CD4-positive, alpha-beta T cell treated with Interleukin-21 for 1 hour (primary cell): ENCODE measurements at places on chromosomes 16 and 17.

- DNase-seq, result no peak
Measured at GRCh38 chr16:50464325-50465290, 83.6 kb upstream of the NKD1 start.

GRCh38 chr16:67164599-67165061 lies at the start of gene HSF4:
TSS of gene HSF4 (plus strand) at chr16:67164745. CDS start at chr16:67164812, 67 bp downstream.
- no peak for DNase-seq

- peak; percentile 83 for DNase-seq
Measured at GRCh38 chr17:27473748-27474609, 17.7 kb downstream of the KSR1 start.

- DNase-seq, result peak; percentile 66
Measured at GRCh38 chr17:42456223-42457106, 2.2 kb upstream of the ATP6V0A1 start.

- DNase-seq, result no peak
Measured at GRCh38 chr17:77180503-77181357, 40.0 kb downstream of the SEC14L1 start.

DNA sequence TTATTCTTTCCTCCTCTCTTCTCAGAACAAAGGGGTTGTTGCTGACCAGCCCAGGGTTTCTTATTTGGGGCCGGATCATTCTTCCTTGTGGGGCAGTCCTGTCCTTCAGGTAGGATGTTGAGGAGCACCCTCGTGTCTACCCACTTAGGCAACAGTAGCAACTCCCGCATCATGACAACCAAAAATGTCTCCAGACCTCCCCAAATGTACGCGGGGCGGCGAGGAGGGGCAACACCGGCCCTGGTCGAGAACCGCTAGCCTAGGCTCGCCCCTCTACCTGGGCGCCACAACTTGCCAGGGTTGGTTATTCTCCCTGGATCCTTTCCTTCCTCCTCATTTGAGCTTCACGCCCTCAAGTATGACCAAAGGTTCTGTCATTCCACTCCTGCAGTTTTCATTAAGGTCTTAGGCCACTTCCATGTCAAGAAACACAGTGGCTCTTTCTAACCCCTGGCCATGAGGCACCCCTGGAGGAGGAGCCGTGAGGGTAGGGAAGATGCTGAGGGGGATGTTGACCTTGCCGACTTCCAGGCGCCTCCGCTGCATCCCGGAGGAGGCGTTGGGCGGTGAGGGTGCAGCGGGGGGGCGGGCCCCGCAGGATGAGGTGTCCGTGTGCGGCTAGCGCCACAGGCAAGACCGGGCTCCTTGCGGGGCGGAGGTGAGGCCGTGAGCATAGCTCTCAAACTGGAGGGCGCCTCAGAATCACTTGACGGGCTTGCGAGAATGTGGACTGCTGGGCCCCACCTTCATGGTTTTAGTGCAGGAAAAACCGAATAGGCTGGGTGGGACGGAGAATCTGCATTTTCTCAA lies 712 bp upstream of the SPECC1 start:
- no peak for DNase-seq

GRCh38 chr16:51002881-51003490 lies 148.1 kb downstream of the SALL1 start:
- DNase-seq, result no peak

DNA sequence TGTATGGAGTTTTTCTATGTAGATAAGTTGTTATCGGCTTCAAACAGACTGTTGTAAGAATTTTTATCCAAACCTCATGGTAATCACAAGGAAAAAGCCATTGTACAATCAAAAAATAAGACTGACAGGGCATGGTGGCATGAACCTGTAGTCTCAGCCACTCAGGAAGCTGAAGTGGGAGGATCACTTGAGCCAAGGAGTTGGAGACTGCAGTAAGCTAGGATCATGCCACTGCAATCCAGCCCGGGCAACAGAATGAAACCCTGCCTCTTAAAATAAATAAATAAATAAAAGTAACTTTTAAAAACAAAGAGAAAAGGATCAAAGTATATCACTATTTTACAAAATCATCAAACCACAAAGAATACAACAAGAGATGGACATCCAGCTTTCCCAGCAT lies 14.4 kb downstream of the OR1A1 start:
- DNase-seq, result no peak

DNA sequence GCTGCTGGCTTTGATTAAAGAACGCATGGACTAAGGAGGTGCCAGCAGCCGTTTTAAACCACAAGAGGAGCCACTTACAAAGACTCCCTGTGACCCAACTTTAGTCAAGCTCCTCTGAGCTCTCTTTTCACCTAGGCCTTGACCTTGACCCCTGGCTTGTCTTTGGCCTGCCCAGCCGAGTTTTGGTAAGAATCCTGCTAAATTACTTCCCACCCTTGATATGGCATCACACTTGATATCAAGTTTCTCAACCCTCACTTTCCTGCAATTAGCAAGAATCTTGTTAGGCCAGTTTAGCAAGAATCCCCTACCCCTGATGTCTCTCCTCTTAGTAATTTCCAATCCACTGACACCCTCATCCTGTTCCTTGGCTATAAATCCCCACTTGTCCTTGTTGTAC lies 232.8 kb upstream of the SALL1 start:
- DNase-seq, result no peak

- DNase-seq, result peak; percentile 76
Measured at GRCh38 chr17:42407289-42407836, 15.7 kb downstream of the CAVIN1 start.

DNA sequence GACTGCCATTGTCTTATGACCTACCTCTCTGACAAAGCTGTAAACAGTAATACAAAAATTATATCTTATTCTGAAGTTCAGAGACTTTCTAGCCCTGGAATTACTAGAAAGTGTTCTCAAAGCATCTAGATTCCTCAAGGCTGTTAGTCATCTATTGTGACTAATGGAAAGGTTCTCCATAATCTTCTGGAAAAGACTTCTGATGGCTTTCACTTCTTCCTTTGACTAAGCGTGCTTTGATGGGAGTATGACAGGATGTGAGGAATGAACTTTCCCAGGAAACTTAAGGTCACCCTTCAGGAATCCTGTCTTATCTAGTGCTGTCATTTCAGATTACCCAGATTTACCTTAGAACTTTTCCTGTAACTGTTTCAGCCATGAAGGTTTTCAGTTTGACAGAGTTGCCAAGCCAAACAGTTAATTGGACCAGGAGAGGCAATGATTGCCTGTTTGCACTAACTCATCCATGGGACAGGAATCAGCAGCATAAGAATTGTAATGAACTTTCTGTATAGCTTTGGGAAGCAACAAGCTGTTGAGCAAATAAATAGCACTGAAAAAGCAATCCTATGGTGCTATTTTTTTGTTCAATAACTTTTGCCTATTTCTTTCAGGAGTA lies 43.5 kb downstream of the AP2B1 start:
- DNase-seq, result no peak
